ENCODE measurements at places on chromosomes 4 and X. TPM values are rescaled to one million over a fixed set of nuclear protein-coding genes. Genes with fewer than 3 reads are reported as not detected.

GRCh38 chr4:141530627-141531026 lies 105.8 kb upstream of the IL15 start:
- no peak for DNase-seq

GRCh38 chr4:127997534-127998388 lies 32.6 kb downstream of the ABHD18 start:
- peak; percentile 53 for DNase-seq

- no peak for DNase-seq
Observed at GRCh38 chrX:131874300-131874699, 148.8 kb upstream of the STK26 start.

SH3BGRL gene
- total RNA-seq: 94.1 TPM

HERC6 gene
- total RNA-seq: 12.4 TPM

Measured in osteoblast (primary cell).